ENCODE measurements at places on chromosomes 2 and 18.
A peak's percentile ranks its signal among the peaks of the same experiment; 100 is the strongest.

- no peak for DNase-seq
These were observed 12.6 kb upstream of the GALM start for GRCh38 chr2:38653380-38653714.

GRCh38 chr2:36449213-36449612 lies 93.6 kb downstream of the CRIM1 start:
- no peak for DNase-seq

GRCh38 chr2:174699993-174700766 lies 64.1 kb downstream of the CHRNA1 start:
- no peak for DNase-seq

- DNase-seq, result no peak
These were observed 107.9 kb downstream of the B3GNT2 start for GRCh38 chr2:62303788-62304187.

DNA sequence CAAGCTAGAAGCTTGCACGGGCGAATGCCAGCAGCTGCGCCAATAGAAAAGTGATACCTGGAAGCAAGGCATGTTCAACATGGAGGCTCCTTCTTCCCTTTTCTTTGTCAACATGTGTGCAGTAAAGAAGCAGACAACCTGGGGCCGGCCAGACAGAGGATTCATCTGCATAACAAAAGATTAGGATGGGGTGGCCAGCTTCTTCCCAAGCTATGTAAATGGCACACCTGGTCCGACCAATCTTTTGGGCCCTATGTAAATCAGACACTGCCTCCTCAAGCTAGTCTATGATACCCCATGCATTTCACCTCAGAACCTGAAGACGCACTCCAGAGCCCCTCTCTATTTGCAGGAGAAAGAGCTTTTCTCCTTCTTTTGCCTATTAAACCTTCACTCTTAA lies 66.4 kb upstream of the TGFA start:
- DNase-seq, result no peak

- peak; percentile 76 for DNase-seq
These were observed 786 bp downstream of the TET3 start for GRCh38 chr2:73985308-73986084.

GRCh38 chr2:215537611-215538010 lies 101.7 kb upstream of the FN1 start:
- DNase-seq, result no peak

DNA sequence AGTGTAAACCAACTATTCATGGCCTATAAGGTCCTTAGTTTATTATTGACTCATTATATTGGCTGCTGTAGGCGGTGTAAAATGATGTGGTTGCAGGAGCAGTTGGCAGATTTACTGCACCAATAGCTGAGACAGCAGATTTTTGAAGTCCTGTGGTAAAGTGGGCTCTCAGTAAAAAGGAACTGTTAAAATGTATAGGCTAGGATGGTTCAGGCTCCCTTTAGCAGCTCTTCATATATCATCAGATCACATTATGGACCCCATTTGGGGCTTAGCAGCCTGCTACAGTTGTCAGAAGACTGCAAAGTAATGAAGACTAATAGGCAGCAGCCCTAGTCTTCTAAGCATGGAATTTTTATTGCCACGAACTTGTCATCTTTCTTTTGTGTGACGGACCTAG lies 27.8 kb downstream of the MTX2 start:
- DNase-seq, result no peak

GRCh38 chr2:48015421-48015820 lies 109.1 kb upstream of the FBXO11 start:
- no peak for DNase-seq

DNA sequence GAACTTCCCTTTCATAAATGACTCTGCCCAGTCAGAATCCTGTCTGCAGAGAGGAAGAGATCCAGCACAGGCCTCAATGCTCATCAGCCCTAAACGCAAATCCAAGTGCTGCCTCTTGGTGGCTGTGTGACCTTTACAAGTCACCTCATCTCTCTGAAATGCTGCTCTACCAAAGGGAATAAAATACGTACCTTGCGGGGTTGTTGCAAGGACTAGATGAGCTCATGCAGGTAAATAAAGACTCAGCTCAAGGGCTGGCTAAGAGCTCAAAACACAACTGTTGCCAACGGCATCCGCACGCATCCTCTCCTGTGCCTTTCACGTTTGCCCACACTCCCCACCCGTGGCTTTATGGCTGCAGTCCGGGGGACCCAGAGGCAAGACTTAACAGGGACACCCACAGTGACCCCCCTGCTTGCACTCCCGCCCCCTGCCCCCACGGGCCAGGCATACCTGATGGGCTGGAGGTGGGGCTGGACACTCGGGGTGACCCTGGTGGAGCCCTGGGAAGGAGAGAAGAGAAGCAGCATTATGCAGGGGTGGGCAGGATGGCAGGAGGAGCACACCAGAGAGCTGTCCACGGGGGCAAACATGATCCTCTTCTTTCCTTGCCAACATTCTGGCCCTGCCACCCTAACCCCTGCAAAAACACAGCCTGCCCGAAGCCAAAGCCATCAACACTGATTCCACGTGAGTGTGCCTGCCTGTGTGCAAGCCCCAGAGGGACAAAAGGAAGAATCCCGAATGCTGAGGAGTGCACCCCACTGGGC lies 102.6 kb downstream of the TNS1 start:
- DNase-seq, result no peak

- no peak for DNase-seq
These were observed 17.6 kb downstream of the PELI1 start for GRCh38 chr2:64126601-64127000.

DNA sequence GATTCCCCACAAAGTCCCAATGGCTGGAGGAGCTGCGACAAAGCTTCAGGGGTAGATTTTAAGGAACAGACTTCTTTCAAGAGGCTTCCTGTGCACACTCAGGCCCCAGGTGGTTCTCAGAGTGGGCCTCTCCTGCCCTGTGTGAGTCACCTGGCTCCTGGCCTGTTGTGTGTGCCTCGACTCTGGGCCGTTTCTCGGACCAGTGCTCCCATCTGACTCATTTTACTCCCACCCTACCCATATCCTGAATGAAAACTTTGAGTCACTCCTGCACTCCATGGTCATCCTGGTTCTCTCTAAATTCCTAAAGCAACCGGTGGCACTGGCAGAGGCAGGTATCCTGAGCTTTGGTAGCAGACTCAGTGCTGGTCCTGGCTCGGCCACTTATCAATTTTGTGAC lies 84.1 kb downstream of the CELF4 start:
- DNase-seq, result no peak

DNA sequence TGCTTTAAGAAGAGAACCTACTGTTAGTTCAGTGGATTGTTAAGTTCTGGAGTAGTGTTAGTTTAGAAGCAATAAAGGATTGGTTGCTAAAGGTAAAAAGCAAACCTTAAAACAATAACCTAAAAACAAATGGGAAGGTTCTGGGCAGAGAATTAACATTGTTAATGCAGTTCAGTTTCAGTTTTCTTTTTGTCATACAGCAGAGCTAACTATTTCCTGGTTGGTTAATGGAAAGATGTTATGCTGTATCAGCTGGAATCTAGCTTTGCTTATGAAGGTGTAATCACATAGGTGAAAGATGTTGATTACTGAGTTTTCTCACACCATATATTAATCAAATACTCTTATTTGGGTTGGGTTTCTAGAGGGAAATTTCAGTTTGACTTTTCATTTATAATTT lies 23.8 kb downstream of the SMAD4 start:
- no peak for DNase-seq

DNA sequence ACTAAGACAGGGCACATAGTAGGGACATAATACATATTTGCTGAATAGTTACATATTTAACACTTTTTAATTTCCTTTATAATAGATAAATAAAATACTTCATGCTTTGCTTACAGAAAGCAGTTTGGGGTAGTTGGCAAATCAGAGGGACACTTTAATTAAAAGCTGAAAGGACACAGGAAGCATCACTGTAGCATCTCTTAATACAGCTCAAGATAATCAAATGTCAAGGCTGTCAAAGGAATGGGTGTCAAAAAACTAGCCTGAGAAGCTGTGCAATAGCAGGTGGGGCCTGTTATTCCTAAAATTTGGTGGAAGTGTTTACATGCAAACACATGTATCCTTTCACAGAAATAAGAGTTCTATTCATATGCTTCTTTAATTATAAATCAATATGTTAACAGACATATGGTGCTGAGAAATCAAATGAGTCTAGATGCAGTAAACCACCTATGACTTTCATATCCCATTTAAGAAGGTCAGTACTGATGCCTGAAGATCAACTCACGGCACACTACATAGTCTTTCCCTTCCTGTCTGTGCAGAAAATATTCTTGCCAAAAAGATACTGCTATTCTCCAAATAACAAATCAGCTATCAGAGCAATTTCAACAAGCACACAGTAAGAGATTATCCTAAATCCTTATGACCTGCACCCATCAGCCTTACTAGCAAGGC lies 174.6 kb downstream of the STK39 start:
- no peak for DNase-seq

GRCh38 chr18:12449051-12449785 lies 41.5 kb downstream of the PRELID3A start:
- no peak for DNase-seq

DNA sequence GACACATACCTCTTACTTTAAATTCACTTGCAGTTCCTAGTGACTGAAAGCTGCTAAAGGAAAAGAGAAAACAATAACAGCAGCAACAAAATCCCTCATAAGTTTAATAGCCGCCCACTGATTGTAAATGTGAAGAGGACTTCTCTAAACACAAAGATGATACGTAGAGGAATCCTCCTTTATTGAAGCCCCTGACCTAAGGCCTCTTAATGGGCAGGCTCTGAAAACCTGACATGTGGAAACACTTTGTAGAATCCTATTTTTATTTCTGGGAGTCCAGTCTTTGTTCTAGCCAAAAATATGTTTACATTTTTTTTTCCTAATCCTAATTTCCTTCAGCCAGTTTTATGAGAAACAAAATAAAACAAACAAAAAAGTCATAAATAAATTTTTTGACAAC lies 1277.7 kb upstream of the CELF4 start:
- DNase-seq, result no peak

GRCh38 chr2:3051266-3051665 lies 326.4 kb downstream of the EIPR1 start:
- DNase-seq, result no peak

- DNase-seq, result no peak
These were observed 31.6 kb upstream of the SOX11 start for GRCh38 chr2:5660591-5660990.

DNA sequence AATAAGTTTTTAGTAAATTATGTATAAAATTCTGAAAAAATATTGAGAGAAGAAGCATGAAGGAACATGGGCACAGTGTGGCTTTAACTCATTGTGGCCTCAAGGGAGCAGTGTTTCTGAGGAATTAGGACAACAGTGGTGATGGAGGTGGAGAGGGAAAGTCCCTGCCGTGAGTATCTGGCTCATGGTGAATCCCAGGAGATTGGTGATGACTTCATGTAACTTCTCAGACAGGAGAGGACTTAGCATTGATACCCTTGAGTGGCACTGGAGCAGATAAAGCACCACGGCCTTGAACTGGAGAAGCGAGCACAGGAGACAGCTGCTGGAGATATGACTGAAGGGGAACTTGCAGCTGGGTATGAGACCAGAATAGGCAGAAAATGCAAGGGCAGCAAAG lies 35.0 kb upstream of the LRP1B start:
- no peak for DNase-seq

- no peak for DNase-seq
These were observed 72.6 kb upstream of the LAPTM4A start for GRCh38 chr2:20123871-20124594.

- no peak for DNase-seq
These were observed 173.3 kb downstream of the PARD3B start for GRCh38 chr2:204718607-204719006.

- peak; percentile 55 for DNase-seq
These were observed 43.0 kb upstream of the SLC1A4 start for GRCh38 chr2:64945973-64946768.

DNA sequence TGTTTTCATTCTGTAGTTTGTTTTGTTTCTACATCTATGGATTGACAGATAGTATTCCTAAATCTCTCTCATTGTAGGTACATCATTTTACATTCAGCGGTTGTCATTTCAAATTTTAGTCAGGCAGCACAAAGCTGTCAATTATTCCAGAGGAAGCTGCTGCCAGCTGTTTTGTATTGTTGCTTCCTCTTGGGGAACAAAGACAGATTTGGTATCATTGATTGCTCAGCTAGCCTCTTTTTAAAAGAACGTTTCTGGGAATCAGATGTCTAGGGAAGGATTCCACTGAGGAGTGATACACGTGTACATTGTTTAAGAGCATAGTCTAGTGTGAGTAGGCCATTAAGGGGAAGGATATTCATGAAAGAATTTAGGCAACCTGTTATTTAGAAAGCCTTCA lies 145.8 kb downstream of the AGPS start:
- DNase-seq, result no peak

DNA sequence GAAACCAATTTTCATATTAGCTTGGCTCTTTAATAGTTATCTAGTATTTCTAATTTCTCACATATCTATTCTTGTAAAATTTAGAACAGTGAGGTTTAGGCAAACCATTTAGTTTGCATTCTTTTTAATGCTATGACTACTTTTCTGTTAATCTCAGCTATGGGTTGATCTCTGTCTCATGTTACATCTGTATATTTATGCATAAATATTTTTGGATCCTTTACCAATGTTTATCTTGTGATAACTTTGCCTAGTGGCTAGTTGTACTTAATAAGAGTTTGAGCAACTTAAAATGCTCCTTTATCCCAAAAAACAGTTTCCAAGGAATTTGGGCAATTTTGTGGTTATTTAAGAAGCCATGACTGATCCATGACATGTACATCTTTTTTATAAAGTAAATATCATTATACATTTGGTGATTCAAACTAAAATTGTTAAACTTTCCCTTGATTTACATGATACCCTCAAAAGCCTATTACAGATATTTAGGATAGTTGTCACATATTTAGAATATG lies 86.3 kb downstream of the R3HDM1 start:
- no peak for DNase-seq

- DNase-seq, result no peak
These were observed 105.8 kb downstream of the WDR7 start for GRCh38 chr18:56756966-56757365.

DNA sequence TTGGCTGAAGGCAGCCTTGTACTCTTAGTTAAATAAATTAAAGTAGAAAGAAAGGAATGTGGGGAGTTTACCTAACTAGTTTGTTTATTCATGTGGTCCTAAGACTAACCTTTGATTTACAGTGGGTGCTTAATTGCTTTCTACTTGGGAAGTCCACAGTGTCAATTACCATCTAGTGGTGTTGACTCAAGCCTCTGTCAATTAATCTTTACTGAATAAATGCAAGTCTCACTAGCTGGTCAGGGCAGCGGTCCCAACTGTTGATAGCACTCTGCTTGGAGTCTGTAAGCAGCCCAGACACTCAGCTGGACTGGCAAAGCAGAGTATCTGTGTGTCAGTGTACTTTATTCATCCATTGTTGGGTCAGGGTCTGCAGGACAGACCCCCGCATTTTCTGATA lies 15.8 kb downstream of the ZNF514 start:
- DNase-seq, result no peak

GRCh38 chr18:36441426-36442240 lies 144.1 kb downstream of the FHOD3 start:
- no peak for DNase-seq

GRCh38 chr18:14026199-14026598 lies 106.0 kb downstream of the ZNF519 start:
- no peak for DNase-seq

- no peak for DNase-seq
These were observed 84.9 kb downstream of the BAZ2B start for GRCh38 chr2:159531475-159531874.

Data from stimulated activated CD4-positive, alpha-beta T cell treated with anti-CD3 and anti-CD28 coated beads, Interleukin-2, amount 100 ng/mL, for 24 hours (primary cell).